ENCODE measurements at places on chromosomes 4 and X. TPM values are rescaled to one million over a fixed set of nuclear protein-coding genes. Genes with fewer than 3 reads are reported as not detected.

DNA sequence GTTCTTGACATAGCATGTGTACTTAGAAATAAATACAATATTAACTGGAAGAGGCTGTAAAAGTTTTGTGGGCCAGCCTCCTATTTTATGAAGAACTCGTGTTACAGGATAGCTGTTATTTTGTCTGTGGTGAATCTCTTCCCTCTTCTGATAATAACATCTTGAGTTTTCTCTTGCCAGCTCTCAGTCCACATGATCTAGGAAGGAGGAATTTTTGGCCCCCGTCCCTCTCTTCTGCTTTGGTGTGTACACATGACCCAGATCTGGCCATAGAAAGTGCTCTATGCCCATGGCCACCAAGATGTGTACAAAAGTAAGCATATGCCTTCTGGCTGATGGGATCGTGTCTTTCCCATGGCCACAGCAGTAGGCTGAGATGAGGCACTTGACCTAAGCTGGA, 108.0 kb upstream of the LEF1 start:
- DNase-seq, result no peak

- no peak for DNase-seq
Measured at GRCh38 chrX:133413218-133413925, 1.9 kb downstream of the GPC4 start.

- DNase-seq, result no peak
Measured at GRCh38 chrX:11970578-11971359, 167.5 kb upstream of the FRMPD4 start.

GRCh38 chr4:185936650-185937376, 124.8 kb upstream of the SORBS2 start:
- DNase-seq, result no peak

DNA sequence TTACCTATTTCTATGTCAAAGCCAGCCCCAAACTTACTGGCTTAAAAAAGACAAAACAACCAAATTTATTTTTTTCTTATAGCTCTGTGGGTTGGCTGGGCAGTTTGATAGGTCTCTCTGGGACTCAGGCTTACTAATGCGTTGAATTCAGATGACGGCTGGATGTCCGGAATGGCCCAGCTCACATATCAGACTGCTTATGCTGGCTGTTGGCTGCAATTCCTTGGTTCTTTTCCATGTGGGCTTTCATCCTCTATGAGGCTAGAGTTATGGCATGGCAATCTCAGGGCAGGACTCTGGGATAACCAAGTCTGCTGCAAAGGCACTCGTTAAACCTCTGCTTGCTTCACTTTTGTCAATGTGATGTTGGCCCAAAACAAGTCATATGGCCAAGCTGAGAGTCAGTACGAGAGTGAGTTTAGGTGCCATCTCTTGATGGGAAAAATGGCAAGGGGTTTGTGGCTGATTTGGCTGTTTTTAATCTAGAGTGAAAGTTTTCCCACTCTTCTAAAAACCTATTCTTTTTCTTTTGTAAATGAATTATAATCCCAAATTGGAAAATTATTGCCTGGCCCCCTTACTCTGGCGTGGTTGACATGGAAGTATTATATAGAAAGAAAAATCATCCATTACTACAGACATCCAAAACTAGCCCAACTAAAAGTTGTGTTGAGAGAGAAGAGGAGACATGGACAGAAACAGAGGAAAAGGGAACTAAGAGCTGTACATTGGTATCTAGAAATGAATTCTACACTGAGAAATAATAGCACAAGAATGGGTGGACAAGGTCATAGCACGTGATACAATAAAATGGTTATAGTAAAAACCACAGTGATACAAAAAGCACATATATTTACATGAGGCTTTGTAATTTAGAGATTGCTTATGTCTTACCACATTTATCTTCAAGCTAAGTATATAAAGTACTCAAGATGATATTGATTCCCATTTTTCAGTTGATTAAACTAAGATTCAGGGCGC, 6.6 kb downstream of the PRIMPOL start:
- no peak for DNase-seq

TASL gene
- total RNA-seq, result not detected

Data from endothelial cell of umbilical vein (primary cell).